ENCODE measurements at places on chromosomes 6 and 20.
A peak's percentile ranks its signal among the peaks of the same experiment; 100 is the strongest.

DNA sequence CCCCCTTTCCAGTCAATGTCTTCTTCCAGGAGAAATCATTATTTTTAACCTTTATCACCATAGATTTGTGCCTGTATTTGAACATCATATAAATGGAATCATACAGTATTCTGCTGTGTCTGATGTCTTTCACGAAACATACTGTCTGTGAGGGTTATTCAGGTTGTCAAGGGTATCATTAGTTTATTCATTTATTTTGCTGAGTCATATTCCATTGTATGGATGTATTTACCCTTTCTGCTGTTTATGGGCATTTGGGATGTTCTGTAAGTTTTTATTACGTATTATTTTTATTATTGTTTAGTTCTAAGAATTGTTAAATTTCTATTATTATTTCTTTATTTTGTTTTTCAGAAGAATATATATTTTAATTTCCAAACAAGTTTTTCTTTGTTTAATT lies 22.0 kb downstream of the DNPH1 start:
- DNase-seq: no peak

GRCh38 chr6:2124260-2124709 lies 121.1 kb downstream of the GMDS start:
- DNase-seq: no peak

- no peak for DNase-seq
Observed at GRCh38 chr6:163813979-163814493, 399.5 kb downstream of the QKI start.

- no peak for DNase-seq
Observed at GRCh38 chr20:40578961-40579360, 110.1 kb downstream of the MAFB start.

DNA sequence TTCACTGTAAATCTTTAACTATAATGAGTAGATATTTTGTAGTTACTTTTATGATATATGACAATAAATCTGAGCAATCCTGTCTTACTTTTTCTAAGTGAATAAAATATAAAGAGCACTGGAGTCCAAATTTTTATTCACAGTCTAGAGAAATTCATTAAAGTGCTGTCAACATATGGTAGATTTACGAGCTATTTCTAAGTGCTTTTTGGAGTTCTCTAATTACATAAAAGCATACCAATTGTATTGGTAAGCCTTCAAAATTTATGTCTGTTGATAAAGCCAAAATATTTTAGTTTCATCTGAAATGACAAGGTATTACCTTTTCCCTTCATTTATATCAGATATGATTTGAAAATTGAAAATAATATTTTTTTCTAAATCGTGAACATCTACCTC lies 75.4 kb downstream of the MAN1A1 start:
- DNase-seq: no peak

GRCh38 chr20:51446656-51447055 lies 95.9 kb downstream of the NFATC2 start:
- DNase-seq: no peak

GRCh38 chr6:45741437-45742171 lies 274.1 kb downstream of the CLIC5 start:
- no peak for DNase-seq

- DNase-seq: no peak
Observed at GRCh38 chr6:85127696-85128243, 322.1 kb upstream of the NT5E start.

DNA sequence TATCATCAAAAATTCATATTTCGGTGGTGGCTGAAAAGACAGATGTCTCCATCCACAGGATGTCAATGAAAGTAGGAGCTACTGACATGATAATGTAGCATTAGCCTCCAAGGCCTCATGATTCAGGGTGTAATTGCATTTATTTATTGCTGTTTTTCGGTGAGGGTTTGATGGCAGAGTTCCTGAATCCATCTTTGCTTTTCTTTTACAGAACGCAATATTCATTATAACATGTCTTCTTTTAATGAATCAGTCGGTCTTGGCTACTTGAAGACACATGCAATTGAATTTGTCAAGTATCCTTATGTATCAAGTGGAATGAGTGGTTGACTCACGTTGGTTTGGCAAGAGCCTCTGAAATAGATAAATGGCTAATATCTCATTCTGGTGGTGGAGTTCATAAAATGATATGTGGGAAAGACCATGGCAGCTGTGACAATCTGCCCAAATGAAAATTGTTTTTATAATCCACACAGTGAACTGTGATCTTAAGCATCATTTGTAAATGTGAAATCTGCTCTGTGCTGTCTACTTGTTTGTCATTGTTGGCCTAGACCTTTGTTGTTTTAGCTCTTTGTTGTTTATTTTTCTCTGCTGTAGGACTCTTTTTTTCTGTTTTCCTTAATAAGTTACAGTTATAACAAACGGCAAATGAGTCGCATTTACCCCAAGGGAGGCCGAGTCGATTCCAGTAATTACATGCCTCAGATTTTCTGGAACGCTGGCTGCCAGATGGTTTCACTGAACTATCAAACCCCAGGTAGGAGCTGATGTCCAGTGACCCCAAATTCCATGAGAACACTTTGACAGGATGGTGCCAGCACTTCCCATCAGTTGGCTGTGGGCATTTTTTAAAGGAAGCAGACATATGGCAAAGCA lies 105.7 kb upstream of the LAMP5 start:
- no peak for DNase-seq

DNA sequence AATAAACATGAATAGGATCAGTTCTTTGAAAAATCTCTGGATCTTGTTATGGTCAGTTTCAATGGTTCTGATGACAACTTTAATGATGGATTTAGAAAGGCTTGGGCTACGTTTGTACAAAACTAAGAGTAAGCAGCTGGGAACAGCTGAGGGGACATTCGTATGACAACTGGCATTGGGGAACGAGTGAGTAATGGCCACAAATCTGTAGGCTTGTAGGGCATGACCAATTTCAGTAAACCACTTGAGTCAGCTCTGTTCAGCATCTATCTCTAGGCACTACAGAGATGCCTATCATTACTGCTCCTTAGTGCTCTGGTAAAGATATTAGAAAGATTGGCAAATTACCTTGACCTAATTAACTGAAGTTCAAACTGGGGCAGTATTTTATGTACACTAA lies 1375.6 kb downstream of the EPHA7 start:
- DNase-seq: no peak

- DNase-seq: peak; percentile 14
Observed at GRCh38 chr20:49615401-49616153, 47.6 kb upstream of the PTGIS start.

GRCh38 chr20:57473246-57474048 lies 51.5 kb downstream of the CTCFL start:
- DNase-seq: no peak

GRCh38 chr6:13025893-13026499 lies 302.3 kb downstream of the TBC1D7 start:
- DNase-seq: no peak

DNA sequence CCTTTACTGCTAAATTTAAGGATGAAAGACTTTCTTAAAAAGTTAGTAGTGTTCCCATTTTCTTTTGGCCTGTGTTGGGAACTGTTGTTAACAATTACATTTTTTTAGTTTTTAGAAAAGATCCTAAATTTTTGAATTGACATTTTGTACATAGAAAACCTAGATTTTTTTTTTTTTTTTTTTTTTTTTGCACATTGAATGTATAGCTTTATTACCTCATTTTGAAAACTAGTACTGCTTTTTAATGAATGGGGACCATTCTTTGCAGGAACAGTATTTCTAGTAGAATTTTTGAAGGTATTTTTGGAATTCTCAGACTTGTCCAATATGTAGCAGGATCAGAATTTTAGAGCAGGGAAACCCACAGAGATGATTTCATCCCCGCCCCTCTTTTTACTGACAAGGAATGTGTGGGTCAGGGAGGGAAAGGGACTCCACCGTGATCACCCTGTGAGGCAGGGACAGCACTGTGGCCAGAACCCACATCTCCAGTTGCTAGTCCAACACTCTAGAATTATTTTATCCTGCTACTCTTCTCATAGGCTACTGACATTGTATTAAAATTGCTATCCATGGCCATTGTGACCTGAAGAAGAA lies 154.4 kb upstream of the SUPT3H start:
- no peak for DNase-seq
